Kidney (tissue), 22 donors: ENCODE measurements at places on chromosomes 13 and 19.

GRCh38 chr19:20237773-20238623 lies 71.0 kb downstream of the ZNF486 start:
- DNase-seq, result peak; percentile 98

GRCh38 chr19:1093811-1094553 lies 1.2 kb downstream of the POLR2E start:
- DNase-seq, result no peak

GRCh38 chr13:113835461-113836270 lies 28.2 kb downstream of the GAS6 start:
- peak; percentile 48 for DNase-seq

- no peak for DNase-seq
Measured at GRCh38 chr13:23617551-23618024, 47.4 kb downstream of the TNFRSF19 start.

GRCh38 chr19:15393963-15394362 lies 14.4 kb upstream of the AKAP8 start:
- DNase-seq, result no peak

GRCh38 chr13:74920361-74920760 lies 561.6 kb downstream of the TBC1D4 start:
- no peak for DNase-seq

GRCh38 chr19:50300814-50301606 lies 28.2 kb downstream of the KCNC3 start:
- no peak for DNase-seq

DNA sequence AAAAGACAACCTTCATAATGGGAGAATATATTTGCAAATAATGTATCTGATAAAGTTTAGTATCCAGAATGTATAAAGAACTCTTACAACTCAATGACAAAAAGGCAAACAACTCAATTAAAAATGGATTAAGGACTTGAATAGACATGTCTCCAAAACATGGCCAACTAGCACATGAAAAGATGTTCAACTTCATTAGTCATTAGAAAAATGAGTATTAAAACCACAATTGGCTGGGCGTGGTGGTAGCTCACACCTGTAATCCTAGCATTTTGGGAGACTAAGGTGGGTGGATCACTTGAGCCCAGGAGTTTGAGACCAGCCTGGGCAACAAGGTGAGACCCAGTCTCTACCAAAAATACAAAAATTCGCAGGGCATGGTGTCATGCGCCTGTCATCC lies 18.8 kb upstream of the ZMYM5 start:
- DNase-seq, result no peak

DNA sequence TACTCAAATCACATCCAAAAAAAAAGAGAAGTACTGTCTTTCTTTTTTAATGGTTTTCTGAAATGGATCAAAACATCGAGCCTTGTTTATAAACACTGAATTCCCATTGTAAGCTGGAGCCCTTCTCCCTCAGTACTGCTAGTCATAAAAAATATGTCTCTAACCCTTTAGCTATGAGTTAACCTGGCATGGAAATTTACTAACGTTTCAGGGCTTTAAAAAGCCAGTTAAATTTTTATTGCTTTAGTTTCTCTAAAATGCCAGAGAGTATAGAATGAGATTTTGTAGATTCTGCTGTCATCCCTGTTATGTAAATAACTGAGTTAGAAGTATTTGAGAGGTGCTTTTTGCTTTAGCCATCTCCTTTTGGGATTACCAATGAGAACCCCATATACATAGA lies 528.3 kb downstream of the EFNB2 start:
- DNase-seq, result no peak

DNA sequence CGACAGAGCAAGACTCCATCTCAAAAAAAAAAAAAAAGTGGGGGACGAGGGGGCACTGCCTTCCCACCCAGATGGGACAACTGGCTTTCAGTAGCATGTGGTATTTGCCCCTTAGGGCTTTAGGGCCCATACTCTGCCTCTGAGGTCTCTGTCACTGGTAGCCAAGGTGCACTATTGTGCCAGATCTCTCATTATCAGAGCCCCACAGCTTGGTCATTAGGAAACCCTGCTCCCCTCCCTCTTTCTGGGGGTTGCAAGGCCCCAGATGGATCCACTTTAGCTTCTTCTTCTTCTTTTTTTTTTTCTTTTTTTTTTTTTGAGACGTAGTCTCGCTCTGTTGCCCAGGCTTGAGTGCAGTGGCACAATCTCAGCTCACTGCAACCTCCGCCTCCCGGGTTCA lies 11.2 kb upstream of the ZNF358 start:
- DNase-seq, result no peak

DNA sequence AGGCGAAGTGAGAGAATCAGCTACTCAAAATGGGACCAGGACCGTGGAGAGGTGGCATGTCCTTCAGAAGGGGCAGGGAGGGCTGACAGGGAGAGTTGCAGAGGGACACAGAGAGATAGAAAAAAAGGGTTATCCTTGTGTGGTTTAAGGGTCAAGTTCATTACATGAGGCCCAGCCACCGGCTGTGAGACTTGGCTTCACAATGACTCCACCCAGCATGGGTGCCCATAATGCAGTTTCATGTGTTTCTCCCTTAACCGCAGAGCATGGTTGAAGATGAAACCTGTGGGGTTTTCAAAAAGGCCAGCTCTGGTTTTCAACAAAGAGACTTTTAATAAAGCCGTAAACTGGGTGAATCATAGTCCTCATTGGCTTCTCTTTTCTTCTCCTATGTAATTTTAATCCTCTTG lies 164.6 kb downstream of the KLF5 start:
- no peak for DNase-seq

- DNase-seq, result no peak
Measured at GRCh38 chr13:24618011-24618955, 61.9 kb upstream of the ATP12A start.

- peak; percentile 66 for DNase-seq
Measured at GRCh38 chr19:46748325-46749109, 2.3 kb upstream of the STRN4 start.

GRCh38 chr19:24004166-24004565 lies 82.8 kb upstream of the ZNF254 start:
- DNase-seq, result no peak
